Skin of body (tissue), 3 donors: ENCODE measurements at places on chromosomes 2 and 18. TPM values are rescaled to one million over a fixed set of nuclear protein-coding genes. Genes with fewer than 3 reads are reported as not detected.
A peak's percentile ranks its signal among the peaks of the same experiment; 100 is the strongest.

DNA sequence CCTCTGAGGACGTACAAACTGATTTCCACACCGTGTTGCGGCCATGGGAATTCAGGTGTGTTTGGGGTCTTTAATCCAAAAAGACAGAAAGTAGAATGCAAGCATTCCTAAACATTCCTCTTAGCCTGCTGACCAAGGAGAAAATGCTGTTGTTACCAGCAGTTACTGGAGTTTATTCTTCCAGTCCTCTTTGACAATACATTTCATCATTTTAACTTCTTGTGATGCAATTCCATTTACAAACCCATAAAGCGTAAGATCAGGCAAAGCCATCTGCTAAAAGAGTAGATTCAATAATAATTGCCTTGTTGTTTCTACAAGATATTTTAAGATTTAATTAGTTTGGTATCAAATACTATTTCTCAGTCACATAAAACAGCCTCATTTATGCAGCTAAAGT, 32.7 kb downstream of the SPIRE1 start:
- no peak for DNase-seq

The BOK gene
- total RNA-seq = 17.9 TPM

DNA sequence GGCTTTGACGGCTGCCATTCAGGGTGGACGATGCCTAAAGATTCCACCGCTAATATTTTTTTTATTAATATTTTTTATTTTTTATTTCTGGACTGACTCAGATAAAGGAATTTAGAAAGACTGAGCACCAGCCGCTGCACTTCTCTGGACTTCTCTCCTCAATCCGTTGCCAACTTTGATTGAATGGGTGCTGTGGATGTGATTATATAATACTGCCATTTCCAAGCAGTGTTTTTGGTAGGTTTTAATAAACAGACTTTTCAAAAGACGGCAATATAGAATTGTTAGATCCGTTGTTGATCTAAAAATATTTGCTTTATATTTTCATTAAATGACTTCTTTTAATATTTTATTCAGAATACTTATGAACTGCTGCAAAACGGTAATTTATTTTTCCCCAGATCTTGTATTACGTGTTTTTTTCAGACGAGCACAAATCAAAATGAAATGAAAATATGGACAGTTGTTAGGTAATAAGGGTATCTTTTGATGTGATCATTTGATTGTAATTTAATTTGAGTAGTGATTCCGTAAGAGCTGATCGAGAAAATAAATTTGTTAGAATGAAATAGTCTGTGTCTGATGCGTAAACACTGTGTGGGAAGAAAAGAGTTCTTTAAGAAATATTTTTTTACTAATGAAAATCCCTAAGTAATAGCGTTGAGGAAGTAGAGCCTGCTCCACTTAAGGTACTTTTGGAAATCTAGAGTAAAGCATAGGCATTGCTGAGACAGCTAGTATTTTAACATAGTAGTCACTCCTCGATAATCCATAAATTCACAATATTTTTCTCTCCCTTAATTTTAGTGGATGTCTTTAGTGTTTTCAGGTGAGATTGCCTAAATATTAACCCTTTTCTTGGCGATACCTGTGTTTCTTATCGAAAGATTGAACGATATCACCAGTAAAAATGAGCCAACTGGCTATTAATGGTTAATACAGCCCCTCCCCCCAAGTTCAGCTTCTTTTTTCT, 4.4 kb downstream of the POU3F3 start:
- no peak for DNase-seq

- DNase-seq = no peak
These were observed 607.6 kb downstream of the LRP1B start for GRCh38 chr2:141523199-141523598.

The MYO3B gene
- 5.5 TPM for total RNA-seq

DNA sequence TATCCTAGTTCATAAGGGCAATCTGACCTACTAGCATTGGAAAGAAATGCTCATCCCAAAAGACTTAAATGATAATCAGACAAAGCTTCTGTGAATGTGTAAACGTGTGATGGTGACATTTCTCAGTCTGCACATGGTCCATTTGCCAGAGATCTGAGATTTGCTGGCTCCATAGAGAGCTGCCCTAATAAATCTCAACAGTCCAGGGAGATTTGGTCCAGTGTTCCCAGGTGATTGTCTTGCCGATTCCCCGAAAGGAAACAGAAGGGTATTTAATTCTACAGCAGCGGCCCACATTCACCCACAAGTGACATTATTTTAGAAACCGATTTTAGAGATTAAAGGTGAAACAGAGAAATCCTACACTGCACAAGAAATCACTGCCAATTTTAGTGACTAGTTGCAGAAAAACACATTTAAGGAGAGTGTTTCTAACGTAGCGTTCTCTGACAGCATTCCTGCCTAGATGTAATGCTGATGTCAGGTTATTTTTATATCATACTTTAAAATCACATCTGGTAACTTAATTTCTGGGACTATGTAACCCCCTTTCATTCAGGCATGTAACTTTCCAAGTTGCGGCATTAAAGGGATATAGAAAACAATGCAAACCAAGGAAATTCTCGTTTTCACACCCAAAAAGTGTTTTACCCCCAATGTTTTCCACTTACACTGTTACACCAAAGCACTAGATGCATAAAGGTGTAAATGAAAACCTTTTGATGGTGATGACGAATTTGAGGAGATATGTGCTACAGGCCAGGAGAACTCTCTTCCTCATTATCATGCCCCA, 231.9 kb upstream of the FN1 start:
- peak; percentile 45 for DNase-seq

DNA sequence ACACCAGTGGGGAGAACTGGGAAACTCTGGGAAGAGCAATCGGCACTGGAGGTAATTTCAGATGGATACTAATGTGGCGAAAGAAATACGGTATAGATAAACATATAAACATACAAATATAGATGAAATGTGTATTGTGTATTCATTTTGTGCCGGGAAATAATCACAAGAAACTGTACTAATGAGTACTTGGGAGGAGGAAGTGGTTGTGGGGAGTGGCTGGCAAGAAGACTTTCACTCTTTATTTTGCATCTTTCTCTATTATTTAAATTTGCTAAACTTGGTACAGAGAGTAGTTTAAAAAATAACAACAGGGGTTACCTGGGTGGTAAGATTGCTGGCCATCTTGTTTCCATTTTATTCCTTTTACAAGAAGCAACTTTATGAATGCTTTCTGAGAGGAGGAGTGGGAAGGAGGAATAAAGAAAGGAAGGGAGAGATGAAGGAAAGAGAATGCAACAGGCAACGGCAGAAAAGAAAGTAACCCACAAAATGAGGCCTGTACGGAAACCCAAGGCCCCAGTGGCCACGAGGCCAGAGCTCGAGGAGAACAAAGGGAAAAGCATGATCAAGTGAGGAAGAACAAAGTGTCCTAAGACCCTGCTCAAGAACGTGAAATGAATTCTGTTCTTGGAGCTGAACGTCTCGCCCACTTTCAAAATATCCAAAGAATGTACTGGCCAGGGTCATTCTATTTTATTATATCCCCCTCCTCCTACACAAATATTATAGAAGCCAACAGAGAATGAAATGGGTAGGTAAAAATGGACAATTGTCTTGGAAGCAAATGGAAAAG, 45.2 kb downstream of the FAM178B start:
- no peak for DNase-seq

The DSG1 gene
- 260 TPM for total RNA-seq

- DNase-seq = no peak
These were observed 3.0 kb downstream of the MEIS1 start for GRCh38 chr2:66437691-66438497.

- no peak for DNase-seq
These were observed 277.9 kb downstream of the DCC start for GRCh38 chr18:52617931-52618330.

DNA sequence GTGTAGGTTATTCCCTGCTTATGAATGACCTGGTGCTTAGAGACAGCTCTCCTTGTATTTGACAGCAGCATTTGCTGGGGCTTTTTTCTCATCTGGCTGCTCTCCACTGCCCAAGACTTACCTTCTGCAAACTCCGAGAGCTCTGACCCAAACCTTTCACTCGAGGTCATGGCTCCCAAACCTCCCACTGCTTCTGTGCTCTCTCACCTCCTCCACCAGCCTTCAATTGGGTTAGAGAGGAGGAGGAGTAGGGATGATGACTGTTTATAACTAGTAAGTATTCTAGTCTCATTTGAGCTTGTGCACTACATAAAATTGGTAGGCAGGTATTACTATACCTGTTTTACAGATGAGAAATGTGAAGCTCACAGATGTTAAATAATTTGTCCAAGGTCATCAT, 40.1 kb downstream of the LIMS1 start:
- no peak for DNase-seq

DNA sequence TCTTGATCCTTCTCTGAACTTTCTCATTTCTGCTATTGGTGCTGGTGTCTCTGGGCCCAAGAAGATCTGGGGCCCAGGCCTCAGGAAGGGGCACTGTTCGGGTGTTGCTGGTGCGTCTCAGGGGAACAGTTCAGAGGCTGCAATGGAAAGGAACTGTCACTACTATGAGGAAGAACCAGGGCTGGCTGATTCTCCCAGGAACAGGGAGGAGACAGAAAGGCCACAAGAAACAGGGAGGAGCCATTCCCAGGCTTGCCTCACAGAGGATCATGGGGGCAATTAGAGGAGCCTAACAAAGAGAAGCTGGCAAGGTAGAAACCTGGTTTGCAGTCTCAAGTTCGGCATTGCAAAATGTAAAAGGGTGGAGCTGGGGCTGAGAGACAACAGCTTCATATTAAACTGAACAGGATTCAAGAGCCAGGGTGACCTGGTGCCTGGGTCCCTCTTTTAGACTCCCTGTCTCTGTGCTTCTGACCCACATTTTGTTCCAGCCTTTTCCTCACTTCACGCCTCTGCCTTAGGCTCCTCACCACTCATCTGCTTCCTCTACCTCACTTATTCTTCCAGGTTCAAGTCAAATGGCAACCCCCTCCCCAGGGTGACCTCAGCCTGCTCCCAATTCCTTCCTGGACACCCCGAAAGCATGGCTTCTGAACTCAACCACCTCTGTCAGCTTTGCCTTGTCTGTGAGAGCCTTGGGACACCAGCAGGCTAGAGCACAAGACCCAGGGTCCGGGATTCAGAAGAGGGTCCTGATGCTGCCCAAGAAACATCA, 58.4 kb downstream of the GYPC start:
- no peak for DNase-seq

- no peak for DNase-seq
These were observed 9.1 kb upstream of the SERPINB5 start for GRCh38 chr18:63467699-63468098.

DNA sequence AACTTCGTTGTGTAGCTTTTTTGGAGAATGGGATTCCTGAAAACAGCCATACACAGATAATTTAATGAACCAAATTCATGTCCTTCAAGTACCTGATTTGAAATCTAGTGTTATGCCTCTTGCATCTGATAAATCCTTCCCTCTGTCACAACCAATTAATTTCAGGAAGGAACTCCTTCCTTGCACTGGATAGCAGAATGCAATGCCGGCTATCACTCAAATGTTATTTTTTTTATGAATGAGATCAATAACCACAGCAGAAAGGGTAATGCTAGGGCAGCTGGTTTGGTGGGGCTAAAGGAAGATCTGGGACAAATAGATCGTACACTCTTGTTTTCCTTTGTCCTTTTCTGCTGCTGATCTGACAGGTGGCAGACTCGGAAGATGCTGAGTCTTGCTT, 899.5 kb upstream of the GYPC start:
- DNase-seq = no peak

DNA sequence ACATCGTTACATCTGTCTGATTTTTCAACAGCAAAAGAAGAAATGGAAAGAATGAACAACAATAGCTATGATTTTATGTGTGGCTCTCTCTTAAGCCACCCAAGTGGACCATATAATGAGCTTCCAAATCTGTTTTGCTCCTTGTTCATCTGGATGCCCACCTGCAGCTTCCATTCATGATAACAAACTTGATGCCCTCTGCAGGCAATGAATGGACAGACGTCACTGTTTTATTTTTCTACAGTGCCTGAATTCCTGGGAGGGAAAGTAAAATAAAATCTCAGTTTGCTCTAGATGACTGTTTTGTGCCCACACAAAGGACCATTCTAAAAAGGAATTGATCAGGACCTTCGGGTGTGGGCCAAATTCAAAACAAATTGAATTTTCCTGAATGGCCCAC, 5.0 kb downstream of the MREG start:
- no peak for DNase-seq

GRCh38 chr2:170530803-170531564, 184.2 kb upstream of the SP5 start:
- no peak for DNase-seq

DNA sequence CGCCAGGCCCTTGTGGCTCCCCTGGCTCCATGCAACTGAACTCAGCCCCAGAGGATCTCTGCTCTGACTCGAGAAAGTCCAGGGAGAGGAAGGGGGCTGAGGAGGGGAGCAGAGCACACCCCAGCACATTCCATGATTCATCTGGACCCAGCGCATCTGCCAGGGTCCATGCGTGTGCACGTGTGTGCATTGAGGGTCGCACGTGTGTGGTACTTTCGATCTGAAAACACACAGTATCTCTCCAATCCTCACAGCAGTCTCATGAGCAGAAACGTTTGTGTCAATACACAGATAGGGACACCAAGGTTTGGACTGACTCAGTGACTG, 146.4 kb upstream of the ID2 start:
- DNase-seq = no peak

DNA sequence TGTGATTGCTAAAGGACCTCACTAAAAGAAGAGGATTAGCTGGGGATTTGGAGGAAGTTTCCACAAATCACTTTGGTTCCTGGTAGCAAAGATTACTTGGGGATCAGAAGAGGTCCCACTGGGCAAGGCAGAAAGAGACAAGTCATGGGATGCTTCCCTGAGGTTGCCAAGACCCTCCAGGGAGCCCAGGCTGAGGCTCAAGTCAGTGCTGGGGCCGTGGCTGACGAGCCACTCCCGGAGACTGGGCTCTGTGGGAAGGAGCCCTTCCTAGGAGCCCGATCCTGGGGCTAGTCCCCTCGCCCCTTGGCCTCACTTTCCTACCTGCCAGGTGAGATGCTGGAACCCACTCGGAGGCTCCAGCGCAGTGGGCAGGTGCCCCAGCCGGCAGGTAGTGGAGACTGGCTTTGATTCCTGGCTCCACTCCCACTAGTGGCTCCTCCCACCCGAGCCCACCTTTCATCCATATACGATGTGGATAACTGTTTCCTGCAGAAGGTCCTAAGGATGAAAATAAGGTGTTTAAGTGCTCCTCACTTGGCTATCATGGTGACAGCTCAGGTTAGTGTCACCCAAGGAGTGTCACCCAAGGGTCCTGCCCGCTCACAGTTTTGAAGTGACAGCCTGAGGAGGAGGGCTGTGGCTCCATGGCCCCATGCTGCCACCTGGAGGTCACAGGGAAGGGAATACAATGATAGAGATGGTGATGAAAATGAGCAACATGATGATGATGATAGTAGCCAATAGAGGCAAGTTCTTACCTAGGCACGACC, 100.5 kb downstream of the CAPN13 start:
- peak; percentile 36 for DNase-seq

The EMILIN1 gene
- 66.1 TPM for total RNA-seq
